ENCODE measurements at places on chromosomes 12 and 14.
A peak's percentile ranks its signal among the peaks of the same experiment; 100 is the strongest.

- DNase-seq = no peak
These were observed 988.6 kb upstream of the TMEM132C start for GRCh38 chr12:127278351-127278750.

DNA sequence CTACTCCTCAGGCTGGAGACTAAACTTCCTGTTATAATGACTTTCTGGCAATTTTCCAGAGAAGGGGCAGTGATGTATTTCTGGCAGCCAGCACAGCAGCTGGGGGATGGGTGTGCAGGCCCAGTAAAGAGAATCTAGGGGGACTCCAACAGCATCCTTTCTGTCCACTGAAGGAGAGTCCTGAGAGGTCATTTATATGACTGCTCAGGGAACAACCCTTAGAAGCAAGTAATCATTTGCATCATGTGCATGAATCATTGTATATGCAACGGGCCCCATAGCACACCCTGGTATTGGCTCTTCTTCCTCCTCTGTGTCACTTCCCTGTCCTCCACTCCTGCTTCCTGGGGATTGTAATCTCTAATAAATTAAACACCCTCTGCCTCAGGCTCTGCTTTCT lies 493.8 kb downstream of the RPS29 start:
- peak; percentile 74 for DNase-seq

DNA sequence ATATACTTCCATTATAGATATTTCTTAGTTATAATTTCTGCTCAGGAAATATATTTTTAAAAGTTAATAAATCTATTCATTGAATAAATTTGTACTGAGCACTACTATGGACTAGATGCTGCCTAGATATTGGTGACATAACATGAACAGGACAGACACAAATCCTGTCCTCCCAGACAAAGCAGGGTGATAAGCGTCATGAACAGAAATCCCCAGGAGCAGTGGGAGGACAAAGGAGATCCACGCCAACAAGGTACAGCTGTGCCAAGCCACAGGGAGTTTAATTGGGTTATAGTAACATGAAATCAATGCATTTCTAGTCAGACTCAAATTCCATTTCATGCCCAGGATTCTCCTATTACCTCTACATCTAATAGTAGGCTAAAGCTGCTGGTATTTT lies 171.8 kb upstream of the CPNE8 start:
- no peak for DNase-seq

DNA sequence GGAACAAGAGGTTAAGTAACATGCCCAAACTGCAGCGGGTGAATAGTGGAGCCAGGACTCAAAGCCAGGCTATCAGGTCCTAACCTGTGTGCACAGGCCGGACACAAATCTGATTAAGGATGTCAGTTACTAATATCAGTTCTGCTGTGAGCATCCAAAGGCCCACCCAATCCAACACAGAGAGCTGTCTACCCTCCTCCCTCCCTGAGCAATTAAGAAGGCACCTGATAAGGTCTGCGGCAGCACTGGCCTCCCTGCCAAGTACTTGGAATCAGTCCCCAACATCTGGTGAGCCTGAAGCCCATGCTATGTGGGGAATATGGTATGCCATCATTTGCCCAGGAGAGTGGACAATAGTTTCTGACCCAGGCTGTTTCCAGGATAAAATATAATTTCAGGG lies 3.9 kb downstream of the HEBP1 start:
- DNase-seq = no peak

DNA sequence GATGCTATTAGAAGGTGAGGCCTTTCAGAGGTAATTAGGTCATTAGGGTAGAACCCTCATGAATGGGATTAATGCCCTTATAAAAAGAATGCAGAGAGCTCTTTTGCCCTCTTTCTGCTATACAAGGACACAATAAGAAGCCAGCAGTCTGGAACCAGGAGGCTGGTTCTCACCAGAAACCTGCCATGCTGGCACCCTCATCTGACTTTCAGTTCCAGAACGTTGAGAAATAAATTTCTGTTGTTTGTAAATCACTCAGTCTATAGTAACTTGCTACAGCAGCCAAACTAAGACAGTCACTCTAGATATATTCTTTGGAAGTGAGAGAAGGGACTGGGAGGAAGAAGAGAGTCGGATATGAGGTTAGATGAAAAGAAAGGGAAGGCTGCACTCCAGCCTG lies 125.0 kb upstream of the MYF6 start:
- no peak for DNase-seq

DNA sequence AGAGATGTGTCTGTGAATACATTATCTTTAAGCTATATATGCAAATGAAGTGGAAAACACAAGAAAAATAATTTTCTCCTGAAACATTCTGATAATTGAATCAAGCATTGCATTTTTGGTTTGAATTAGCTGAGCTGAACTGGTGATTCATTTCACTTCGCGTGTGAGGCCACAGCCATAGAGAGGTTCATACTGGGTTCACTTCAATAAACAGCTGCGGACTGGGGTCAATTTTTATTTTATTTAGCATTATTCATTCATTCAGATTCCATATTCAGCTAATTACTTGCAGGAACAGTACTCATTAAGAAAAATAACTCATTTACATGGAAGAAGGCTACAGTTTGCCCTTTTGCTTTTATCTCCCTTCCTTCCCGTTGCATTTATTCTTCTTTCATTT lies 195.2 kb upstream of the LRIG3 start:
- no peak for DNase-seq

- DNase-seq = no peak
These were observed 65.1 kb downstream of the SLC6A12 start for GRCh38 chr12:148676-149416.

GRCh38 chr14:93982230-93983007 lies 6.0 kb upstream of the ASB2 start:
- peak; percentile 16 for DNase-seq

DNA sequence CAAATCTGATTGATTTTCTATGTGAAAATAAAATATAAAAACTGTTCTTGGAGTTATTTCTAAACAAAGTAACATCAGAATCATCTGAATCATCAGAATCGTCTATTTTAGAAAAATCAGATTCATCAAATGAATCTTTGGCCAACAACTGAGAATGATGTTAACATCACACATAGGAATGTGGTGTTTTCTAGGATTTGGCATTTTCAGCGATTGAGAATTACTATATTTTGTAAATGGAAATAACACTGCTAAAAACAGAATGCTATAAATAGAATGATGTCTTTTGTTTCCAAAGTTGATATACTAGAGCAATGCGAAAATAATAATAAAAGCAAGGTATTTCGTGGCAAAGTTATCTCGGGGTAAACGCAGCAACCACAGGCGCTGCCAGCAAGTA lies 73.9 kb upstream of the EVL start:
- DNase-seq = no peak

DNA sequence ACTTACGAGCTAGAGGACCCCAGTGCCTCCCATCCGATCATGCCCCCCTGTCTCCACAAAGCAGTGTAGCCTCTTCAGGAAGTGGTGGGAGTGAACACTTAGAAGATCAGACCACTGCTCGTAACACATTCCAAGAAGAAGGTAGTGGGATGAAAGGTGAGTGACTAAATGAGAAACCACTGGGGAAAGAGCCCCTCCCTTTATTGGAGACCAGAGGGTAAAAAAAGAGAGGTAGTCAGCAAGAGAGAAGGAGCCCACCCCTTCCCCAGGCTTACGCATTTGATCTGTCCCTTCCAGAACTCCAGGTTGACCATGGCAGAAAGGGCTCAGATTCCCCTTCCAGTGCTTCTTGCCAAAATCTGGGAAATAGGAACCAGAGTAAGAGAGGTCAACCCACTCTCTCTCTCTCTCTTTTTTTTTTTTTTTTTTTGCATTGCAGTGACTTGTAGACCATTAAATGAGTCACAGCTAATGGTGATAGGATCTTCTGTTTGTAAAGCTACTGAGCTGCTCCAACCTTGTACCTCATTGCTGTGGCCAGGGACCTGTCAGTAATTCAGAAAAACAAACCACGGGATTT lies 165.4 kb downstream of the GCH1 start:
- no peak for DNase-seq

GRCh38 chr12:39375206-39375808 lies 67.6 kb downstream of the KIF21A start:
- no peak for DNase-seq

DNA sequence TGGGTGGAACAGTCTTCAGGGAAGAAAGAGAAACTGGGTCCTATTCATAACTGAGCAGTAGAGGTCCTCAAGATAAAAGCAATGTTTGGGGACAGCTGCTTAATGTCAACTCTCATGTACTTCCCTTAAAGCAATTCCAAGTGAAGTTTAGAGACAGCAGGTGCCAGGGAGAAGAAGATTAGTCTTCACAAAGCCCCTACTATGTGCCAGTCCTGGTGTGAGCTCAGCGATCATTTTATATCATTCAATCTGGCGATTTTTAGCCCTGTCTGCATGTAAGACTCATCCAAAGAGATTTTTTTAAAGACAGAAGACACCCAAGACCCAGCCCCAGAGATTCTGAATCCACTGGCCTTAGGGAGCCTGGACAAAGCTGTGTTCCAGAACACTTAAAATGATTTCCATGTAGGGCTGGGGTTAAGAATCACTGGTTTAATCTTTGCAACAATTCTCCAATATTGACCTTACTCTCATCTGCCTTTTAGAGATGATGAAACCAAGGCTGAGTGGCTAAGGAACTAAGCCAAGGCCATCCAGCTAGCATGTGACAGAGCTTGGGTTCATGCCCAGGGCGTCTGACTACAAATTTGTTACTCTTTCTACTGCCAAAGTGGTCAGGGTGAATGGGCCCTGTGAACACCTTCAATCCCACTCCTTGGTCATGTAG lies 404.5 kb upstream of the TBX3 start:
- DNase-seq = no peak

DNA sequence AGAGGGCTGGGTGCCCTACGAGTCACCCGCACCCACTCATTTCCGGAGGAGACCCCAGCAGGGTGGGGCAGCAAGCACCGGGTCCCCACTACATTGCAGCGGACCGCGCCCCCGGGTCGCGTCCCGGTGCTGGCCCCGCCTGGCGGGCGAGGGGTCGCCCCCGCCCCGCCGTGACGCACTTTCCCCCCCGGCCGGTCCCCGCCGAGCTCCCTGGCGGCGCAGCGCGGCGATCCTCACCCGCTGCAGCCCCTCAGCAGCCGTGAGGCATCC lies 106.1 kb downstream of the PRICKLE1 start:
- peak; percentile 73 for DNase-seq

DNA sequence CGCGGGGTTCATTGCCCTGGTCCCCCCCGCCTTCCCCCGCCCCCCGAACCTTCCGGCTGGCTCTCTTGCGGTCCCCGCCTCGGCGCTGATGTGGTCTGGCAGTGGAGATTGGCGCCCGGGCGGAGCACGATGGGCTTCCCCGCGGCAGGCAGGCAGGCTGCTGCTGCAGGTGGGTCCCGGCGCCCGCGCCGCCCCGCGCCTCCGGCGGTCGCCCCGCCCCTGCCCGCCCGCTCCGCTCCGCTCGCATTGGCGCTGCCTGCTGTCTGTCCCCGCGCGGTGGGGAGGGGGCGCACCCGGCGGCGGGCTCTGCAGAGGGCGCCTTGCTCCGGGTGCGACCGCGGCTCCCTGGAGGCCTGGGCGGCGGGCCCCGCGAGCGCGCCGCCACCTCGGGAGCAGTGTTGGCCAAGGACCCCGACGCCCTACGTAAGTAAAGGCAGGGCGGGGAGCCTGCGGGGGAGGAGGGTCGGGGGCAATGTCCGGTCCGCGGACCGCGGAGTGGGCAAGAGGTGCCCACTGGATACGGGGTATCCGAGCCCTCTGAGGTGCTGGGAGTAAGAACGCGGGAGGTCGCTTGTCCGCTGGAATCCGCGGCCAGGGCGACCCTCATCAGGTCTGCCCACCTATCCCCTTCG lies at the start of gene AKAP5:
Gene AKAP5 (plus strand): TSS at position 309 of the 632 bp plus-strand sequence. CDS start 2,896 bp downstream, outside the sequence.
- peak; percentile 95 for DNase-seq

GRCh38 chr12:65781681-65782269 lies 42.5 kb upstream of the HMGA2 start:
- DNase-seq = no peak

GRCh38 chr12:40691913-40692764 lies at the start of gene CNTN1:
Gene CNTN1 (plus strand): TSS chr12:40692439.
- DNase-seq = peak; percentile 95

DNA sequence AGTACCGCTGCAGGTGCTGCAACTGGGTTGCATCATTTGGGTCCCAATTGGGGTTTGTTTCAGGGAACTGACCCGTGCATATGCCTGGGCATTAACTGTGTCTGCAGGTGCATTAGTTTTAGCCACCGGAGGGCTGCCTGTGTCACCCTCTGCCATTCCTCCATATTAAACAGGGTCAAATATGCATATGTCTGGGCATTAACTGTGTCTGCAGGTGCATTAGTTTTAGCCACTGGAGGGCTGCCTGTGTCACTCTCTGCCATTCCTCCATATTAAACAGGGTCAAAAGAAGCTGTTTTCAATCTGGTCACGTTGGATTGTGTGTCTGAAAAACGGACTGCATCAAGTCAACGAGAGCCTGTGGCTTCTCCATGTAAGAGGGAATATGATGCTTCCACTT lies 1317.0 kb downstream of the TMEM121 start:
- no peak for DNase-seq

GRCh38 chr14:99522934-99523703 lies 41.9 kb downstream of the CCNK start:
- DNase-seq = no peak

- peak; percentile 43 for DNase-seq
These were observed at the start of gene ACACB for GRCh38 chr12:109115758-109116610. Gene ACACB (plus strand): TSS chr12:109116587. CDS start chr12:109139406, 22,819 bp downstream.

DNA sequence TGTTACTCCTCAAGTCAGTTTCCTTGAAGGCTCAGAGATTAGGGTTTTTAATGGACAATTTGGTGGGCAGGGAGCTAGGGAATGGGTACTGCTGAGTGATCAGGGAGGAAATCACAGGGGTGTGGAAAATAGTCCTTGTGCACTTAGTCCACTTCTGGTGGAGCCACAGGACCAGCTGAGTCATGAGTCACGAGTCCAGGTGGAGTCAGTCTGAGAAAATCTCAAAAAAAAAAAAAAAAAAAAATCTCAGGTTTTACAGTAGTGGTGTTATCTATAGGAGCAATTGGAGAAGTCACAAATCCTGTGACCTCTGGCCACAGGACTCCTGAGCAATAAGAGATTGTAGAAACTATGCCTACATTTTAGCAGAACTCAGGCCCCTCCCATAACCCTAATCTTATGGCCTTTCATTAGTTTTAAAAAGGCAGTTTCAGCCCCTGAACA lies 28.2 kb upstream of the AMN1 start:
- DNase-seq = peak; percentile 65

GRCh38 chr12:4202918-4203317 lies 70.6 kb upstream of the CCND2 start:
- no peak for DNase-seq

DNA sequence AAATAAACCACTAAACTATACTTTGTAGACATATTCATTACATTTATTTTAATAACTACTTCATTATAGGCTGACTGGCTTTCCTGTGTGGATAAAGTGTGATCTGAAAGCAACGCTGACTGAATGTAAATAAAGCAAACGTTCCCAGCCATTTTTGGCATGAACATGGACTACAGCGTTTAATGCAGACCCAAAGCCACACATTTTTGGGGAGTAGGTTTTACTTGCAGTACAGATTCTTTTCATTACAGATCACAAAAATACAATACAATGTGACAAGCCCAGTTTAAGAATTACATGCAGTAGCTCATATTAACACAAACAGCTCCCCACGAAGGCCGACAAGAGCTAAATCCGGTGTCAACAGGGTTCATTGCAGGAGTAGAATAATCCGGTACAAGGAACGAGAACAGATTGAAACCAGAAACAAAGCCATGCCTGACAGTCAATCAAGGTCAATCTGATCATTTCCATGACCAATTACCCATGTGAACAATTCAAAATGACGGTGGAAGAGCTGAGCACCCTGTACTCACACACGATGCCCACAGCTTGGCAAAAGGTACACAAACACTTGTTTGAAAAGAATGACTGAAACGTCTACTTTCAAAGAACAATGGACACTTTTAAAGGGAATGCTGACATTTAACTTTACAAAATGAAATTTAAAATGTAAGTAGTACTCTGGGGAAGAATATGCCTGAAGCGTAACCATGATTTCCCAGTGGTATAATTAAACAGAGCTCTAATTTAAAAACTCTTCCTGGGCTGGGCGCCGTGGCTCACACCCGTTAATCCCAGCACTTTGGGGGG lies 5.3 kb downstream of the BAG5 start:
- DNase-seq = peak; percentile 82
